Stimulated activated CD4-positive, alpha-beta T cell treated with anti-CD3 and anti-CD28 coated beads, Interleukin-12 subunit alpha, Interleukin-12 subunit beta, amount 100 ng/mL, for 48 hours (primary cell): ENCODE measurements at places on chromosomes 2 and 18.

GRCh38 chr2:110124038-110124825 lies 8.6 kb upstream of the MALL start:
- DNase-seq, result no peak

GRCh38 chr2:171407030-171407675 lies 26.6 kb downstream of the METTL8 start:
- no peak for DNase-seq

- DNase-seq, result no peak
Measured at GRCh38 chr2:62320657-62321357, 124.9 kb downstream of the B3GNT2 start.

DNA sequence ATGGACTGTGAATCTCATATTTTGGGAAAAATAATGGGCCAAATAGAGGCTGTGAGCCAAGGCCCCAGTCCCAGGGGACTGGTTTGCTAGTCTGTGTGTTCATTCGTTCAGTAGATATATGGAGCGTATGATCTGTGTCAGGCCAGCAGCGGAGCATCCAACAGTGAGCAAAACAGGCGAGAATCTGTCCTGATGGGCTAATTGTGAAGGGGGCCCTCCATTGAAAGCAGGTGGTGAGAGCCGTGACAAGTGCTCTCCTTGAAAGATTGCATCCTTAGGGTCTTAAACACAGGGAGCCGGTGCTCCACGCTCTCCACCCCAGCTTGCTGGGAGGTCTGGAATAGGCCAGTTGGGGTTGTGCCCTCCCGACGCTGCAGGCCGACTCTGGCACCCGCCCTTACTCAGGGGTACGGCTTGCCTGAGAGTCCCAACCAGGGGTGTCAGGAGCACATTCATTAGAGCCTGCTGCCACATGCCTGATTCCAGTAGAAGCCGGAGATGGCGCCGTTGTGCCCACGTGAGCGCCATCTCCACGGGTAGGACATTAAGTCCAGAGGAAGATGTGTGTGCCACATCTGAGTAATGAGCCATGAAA lies 213.3 kb downstream of the SH3RF3 start:
- no peak for DNase-seq

DNA sequence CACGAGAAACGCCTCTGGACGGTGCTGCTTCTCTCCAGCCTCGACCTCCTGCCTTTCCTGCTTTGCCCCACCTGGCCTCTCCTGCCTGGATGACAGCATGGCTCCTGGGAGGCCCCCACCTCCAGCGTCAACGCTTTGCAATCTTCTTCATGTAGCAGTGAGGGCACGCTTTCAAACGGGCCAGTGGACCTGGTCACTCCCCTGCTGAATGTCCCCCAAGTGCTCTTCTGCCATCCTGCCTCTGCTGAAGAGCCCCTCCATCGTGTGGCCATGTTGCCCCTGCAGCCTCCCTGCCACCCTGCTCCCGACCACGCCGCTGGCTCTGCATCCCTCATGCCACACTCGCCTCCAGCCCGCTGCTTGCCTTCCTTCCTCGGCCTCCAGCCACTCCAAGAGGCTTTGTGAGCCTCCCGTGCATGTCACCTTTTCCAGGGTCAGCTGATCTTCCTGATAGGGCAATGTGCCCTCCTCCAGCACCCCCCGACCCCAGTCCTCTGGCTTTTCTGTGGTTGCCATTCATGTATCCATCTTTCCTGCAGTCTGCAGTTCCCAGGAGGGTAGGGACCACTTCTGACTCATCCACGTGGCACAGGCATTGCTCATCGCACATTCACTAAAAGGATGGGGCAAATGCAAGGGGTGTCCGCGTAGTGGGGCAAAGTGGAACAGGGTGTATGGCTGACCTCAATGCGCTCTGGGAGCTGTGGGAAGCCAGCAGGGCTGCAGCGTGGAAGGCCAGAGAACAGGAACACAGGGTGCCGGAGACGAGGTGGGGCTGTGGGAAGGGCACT lies 268.8 kb downstream of the TWIST2 start:
- no peak for DNase-seq

GRCh38 chr2:69755862-69756467 lies 14.0 kb downstream of the ANXA4 start:
- DNase-seq, result no peak

GRCh38 chr2:102208774-102209173 lies 22.0 kb downstream of the IL1RL2 start:
- no peak for DNase-seq

- no peak for DNase-seq
Measured at GRCh38 chr18:23618862-23619387, 32.6 kb upstream of the NPC1 start.

GRCh38 chr2:8298783-8299182 lies 383.1 kb upstream of the ID2 start:
- no peak for DNase-seq

DNA sequence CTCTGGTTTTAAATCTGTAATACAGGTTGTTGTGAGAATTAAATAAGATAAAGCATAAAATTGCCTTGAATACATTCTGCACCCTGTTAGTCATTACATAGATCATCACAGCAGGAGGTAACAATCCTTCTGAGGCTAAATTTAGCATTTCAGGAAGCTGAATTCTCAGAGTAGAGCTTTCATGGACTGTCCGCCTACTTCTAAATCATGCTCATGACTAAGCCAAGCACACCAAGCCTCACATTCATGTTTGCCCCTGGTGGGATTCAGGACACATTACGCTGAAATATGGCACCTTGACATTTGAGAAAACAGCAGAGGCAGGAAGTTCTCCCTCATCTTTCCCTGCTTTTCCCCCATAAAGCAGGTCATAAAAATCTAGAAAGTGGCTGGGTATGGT lies 16.6 kb upstream of the PIK3C3 start:
- DNase-seq, result no peak

DNA sequence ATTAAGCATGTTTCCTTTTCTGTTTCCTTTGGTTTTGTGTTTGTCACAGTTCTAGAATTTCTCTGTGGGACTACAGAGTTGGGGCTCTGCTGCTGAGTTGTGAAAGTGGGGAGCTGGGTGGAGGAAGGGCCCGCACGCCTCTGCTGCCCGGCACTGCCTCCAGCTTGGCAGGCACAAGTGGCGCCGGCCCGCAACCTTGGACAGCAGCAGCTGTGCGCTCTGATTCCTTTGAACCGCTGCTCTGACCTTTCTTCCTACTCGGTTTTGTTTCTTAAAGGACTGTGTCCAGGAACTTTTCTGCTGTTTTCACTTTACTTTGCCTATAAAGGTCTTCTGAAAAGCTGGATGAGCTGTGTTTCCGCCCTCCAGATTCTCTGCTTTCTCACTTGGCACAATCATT lies 137.6 kb upstream of the ALPP start:
- DNase-seq, result no peak

DNA sequence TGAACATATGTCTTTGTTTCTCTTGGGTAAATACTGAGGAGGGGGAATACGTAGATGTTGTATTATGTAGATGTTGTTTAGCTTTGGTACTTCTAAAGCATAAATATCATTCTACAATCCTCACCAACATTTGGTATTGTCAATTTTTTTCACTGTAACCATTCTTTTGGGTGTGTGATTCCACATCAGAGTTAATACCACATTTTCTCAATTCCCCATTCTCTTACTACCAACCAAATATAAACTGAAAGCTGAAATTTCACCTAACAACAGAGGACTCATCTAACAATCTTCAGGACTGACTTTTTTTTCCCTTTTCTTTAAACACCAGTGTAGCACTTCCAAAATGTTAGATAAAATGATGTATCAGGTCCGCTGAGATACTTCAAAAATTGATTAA lies 120.7 kb upstream of the RIOK3 start:
- no peak for DNase-seq

DNA sequence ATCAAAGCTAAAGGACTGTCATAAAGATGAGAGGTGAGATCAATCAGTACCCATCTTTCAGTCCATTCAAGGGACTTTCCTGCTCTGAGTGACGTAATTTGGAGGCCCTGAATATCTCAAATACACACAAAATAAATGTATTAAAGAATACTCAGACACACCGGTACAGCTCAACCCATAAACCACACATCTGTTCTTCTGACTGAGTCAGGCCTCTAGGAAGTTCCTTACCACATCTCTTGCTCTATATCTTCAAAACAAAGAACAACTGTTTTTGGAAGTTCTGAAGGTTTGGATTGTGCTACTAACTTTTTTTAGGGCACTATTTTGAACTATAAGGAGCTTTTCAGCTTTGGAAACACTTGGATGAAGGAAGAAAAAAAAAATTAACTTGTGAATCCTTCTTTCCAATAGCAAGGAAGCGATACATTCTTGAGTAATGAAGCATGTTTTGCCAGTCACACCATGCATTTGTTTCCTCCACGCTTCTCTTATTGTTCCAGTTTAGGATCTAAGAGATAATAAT lies 866.5 kb upstream of the VRK2 start:
- DNase-seq, result no peak

DNA sequence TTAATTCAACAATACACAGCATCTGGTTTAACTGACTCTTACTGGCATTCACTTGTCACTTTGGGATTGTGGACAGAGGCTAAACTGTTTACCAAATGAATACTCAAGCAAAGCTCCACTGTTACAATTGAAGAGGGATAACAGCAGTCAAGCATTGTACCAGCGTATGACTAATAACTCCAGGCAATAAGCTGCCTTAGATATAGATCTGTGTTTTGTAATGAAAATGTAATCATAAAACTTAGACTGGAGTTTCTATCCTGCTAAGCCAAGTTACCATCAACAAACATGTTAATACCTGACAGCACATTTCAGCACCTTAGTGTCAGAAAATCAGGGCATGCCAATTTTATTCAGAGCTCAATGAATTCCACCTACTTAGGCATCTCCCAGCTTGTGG lies 889.5 kb downstream of the EPHA4 start:
- DNase-seq, result no peak

GRCh38 chr2:156918410-156918809 lies 339.1 kb upstream of the GALNT5 start:
- DNase-seq, result no peak

DNA sequence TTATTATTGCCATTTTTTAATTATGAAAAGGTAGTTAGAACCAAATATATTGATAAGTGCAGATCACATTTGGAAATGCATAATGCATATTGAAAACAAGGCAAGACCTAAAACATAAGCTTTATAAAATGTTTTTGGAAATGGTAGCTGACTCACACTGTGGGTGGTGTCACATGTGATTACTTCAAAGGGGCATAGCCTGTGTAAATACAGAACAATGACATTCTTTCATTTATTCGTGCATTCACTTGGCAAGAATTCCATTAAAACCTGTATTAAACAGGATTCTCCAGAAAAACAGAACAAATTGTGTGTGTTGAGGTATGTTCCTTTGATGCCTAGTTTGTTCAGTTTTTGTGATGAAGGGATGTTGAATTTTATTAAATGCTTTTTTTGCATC lies 427.3 kb upstream of the ST6GAL2 start:
- no peak for DNase-seq

DNA sequence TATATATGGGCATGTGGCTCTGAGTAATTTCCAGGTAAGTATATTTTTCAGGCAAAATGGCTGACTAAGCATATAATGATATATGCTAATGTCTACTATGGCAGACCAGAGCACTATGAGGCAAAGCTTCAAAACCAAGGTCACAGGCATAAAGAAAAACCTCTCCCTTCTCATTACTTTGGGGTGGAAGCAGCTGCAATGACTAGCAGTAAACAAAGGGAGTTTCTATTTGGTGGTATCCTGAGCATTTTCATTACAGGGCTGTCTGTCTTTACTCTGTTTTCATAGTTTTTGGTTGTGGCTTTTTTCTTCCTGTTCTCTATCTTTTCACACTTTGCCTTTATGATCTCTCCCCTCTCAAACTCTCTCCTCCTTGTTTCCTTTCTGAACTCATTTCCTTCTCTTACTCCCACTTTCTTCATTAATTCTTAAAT lies 15.6 kb downstream of the PDE6D start:
- DNase-seq, result no peak

DNA sequence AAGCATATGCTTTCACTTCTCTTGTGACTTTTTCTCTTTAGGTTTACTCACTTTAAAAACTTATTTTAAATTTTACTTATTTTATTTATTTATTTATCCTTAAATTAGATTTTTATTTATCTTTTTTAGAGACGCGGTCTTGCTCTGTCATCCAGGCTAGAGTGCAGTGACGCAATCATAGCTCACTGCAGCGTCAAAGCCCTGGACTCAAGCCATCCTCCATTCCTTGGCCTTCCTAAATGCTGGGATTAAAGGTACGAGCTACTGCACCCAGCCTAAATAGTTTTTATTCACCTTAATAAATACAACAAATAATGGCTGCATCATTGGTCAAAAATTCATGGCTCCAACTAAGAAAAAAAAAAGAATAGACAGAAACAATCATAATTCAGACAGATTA lies 415.7 kb upstream of the FIGN start:
- no peak for DNase-seq

- no peak for DNase-seq
Measured at GRCh38 chr2:88082781-88083180, 15.2 kb downstream of the SMYD1 start.

- DNase-seq, result no peak
Measured at GRCh38 chr2:58571181-58571852, 330.2 kb upstream of the FANCL start.

DNA sequence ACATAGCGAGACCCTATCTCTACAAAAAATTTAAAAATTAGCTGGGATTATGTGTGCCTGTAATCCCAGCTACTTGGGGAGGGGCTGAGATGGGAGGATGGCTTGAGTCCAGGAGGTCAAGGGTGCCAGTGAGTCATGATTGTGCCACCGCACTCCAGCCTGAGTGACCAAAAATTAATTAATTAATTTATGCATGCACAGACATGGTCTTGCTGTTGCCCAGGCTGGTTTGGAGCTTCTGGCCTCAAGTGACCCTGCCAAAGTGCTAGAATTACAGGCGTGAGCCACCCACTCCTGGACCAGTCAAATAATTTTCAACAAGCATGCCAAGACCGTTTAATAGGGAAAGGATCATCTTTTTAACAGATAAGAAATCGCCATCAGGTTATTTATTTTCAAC lies 57.7 kb upstream of the TFCP2L1 start:
- no peak for DNase-seq

GRCh38 chr2:118112771-118113334 lies 24.6 kb downstream of the INSIG2 start:
- no peak for DNase-seq

DNA sequence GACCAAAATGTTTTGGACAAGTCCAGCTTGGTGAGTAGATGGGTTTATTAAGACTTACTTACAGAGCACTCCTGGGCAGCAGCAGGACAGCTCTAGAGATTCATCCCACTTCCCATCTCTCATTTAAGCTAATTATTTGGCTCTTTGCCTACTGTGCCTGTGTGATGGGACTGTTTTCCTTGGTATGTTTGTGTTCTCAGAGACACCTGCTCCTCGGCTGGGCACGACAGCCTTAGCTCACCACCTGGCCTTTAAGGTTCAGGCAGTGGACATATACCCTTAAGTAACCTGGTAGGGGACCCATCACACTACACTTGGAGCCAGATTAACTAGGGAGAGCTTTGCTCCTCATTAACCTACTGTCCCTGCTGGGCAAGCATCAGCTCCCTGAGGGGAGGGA lies 41.7 kb upstream of the EFEMP1 start:
- no peak for DNase-seq

GRCh38 chr18:23207191-23207955 lies 72.1 kb downstream of the CABLES1 start:
- DNase-seq, result no peak

GRCh38 chr2:238507836-238508235 lies 81.1 kb downstream of the ASB1 start:
- no peak for DNase-seq

GRCh38 chr2:226411727-226412360 lies 387.8 kb downstream of the IRS1 start:
- DNase-seq, result no peak
